ENCODE measurements at places on chromosomes 13 and 19.

- no peak for DNase-seq
Measured at GRCh38 chr13:78649997-78650716, 8.8 kb downstream of the OBI1 start.

DNA sequence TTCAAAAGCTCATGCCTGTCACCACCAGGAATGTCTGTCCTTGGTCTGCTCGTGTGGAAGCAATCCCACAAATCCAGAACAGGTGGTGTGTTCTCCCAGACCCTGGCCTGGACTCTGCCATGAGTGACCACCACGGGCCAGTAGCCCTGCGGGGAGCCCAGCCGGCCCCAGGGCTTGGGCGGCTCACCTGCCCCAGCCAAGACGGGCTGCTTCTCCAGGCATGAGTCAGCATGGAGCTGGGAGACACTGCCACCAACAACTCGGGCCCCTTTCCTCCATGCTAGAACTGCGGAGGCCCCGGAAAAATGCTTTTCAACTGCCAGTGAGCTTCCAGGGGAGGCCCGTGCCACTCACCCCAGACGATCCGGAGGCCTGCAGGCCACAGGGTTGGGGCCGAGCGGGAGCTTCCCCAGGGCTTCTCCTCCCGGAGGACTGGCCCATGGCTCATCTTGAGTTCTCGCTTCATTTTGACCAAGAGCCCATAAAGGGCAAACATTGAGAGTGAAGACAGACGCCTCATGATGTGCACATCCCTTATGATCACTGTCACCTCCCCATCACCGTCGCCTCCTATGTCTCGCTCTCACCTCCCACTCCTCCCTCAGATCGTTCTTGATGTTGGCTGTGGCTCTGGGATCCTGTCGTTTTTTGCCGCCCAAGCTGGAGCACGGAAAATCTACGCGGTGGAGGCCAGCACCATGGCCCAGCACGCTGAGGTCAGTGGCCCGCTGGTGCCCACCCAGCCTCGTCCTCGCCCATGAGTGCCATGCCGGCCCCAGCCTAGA lies 16.7 kb downstream of the YIPF2 start:
- DNase-seq: no peak

- peak; percentile 55 for DNase-seq
Measured at GRCh38 chr19:35000647-35001501, 751 bp downstream of the GRAMD1A start.

- no peak for DNase-seq
Measured at GRCh38 chr19:16203256-16204004, 5.7 kb downstream of the AP1M1 start.

GRCh38 chr13:98999639-98999952 lies 21.7 kb upstream of the DOCK9 start:
- DNase-seq: no peak

DNA sequence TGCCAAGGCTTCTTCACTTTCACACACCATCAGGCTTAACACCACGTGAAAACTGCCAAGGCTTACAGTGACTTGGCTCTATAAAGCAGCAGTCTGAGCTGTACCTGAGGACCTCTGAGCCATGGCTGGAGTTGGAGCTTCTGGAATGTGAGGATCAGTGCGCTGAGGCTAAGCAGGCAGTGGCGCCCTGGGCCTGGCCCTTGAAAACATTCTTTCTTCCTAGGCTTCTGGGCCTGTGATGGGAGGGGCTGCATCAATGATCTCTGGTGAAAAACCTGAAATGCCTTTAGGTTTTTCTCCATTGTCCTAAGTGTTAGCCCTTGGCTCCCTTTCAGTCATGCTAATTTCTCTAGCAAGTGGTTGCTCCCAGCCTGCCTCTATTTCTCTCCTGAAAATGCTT lies 192.5 kb upstream of the PCDH20 start:
- no peak for DNase-seq

DNA sequence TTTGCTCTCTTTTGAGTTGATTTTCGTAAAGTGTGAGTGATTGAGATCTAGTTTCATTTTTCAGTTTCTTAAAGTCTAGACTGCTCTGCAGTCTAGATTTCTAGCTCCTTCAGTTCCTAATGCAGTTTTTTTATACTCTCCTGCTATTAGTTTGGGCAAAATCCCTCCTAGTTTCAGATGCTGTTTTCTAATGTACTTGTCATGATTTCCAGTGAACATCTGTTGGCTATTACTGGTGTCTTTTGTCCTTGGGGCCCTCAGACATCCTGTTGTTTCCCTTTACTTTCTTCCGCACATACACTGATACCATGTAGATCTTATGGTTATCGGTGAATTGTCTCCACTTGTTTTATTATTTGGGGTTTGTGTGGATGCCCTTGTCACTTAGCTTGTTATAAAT lies 292.1 kb downstream of the TDRD3 start:
- DNase-seq: no peak

GRCh38 chr13:50376895-50377575 lies 361.8 kb downstream of the KCNRG start:
- DNase-seq: no peak

DNA sequence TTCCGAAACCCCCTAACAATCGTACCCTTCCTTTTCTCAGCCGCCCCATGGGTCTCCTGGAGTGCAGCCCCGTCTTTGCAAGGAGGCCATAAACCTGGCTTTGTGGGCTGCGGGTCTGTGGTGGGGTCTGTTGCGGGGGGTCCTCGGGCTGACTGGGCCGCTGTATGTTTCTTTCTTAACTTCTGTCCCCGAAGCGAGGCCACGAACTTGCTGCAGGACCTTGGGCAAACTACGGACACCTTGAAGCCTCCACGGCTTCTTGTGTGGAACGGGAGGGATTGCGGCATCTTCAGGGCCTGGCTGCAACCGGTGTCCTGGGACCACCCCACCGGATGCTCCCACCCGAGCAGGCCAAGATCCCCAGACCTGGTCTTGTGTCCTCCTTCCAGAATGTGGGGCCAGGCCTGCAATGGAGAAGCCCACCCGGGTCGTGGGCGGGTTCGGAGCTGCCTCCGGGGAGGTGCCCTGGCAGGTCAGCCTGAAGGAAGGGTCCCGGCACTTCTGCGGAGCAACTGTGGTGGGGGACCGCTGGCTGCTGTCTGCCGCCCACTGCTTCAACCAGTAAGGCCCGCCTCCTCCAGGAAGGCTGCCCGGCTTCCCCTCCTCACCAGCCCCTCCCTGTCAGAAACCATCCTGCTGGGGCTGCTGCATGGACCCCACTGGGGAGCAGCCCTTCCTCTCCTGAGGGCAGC lies 12.0 kb downstream of the TIMM13 start:
- DNase-seq: no peak

- DNase-seq: no peak
Measured at GRCh38 chr13:90427322-90428272, 919.9 kb upstream of the MIR17HG start.

DNA sequence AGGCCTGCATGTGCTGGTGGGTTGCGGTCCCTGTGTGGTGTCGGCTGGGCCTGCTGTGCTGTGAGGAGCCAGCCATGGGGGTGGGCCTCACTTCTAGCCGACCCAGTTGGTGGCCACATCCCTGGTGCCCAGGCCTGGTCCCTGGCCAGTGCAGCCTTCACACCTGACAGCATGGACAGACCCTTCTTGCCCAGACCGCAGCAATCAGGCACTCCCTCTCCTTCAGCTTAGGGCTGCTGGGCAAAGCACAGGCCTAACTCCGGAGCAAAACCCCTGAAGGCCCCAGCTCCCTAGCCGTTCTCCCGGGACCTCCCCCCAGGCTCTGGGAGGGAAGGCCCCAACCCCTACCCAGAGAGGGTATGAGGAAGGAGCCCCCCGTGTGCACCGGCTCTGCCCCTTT lies 6.6 kb upstream of the MCF2L start:
- DNase-seq: no peak

DNA sequence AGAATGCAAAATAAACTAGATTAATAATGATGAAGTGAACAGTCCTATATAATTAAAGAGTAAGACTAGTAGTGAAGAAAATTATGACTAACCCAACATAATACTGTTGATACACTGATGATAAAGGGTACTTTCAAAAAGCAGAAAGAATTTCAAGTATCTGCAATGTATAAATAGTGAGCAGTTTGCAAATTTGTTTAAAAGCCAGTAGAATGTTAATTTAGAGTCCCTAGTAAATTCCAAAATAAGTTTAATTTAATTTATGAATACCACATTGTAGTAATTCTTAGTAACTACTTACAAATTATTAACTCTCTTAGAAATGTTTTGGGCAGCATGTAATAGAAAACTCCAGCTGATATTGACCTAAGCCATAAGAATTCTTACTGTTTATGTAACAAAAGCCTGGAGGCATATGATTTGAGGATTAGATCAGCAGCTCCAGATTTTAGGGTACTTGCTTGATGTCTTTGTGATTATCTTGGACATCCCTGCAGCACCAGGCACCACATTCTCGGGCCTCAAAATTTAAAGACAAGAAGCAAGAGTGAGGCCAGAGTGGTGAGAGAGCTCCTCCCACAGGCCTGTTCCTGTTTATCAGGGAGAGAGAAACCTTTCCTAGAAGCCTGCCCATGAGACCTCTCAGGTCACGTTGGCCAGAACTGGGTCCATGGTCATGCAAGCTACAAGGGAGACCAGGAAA lies 67.6 kb upstream of the TDRD3 start:
- DNase-seq: no peak

DNA sequence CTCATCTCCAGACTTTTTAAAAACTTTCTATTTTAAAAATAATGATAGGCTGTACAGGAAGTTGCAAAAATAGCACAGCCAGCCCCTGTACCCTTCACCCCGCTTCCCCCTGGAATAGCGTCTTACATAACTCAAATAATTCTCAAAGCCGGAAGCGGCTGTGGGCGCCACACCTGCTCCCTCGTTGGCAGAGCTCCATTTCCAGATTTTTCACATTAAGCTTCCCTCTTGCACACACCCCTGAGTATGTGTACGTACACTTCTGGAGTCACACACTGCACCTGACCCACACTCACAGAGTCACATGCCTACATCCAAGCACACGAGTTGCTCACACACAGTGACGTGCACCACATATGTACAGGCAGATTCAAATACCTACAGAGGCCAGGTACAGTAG lies 24.9 kb upstream of the DPP9 start:
- DNase-seq: no peak

DNA sequence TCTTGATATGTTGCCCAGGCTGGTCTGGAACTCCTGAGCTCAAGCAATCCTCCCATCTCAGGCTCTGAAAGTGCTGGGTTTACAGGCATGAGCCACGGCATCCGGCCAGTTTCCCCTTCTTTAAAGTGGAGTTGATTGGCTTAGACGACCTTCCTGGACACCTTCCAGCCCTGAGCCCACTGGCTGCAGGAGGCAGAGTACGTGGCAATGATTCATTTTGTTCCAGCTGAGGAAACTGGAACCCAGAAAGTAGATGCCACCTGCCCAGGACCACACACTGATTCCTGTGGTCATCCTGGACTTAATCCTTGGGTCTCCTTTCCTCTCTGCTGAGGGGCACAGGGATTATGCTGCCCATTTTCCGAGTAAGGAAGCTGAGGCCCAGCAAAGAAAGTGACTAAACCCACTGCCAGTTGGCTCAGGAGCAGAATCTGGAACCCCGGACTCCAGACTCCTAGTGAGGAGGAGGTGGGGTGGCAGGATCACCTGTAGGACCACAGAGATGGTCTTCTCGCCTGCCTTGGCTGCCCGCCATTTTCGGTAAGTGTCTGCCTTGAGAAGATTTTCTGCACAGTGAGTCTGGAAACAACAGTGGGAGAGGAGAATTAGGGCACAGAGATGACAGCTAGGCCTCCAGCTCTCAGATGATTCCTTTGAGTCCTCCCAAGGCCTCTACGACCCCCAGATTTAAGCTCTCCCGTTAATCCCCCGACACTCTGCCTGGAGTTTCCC lies 737 bp downstream of the XRCC1 start:
- no peak for DNase-seq

GRCh38 chr13:36536546-36536945 lies 104.3 kb downstream of the CCNA1 start:
- no peak for DNase-seq

DNA sequence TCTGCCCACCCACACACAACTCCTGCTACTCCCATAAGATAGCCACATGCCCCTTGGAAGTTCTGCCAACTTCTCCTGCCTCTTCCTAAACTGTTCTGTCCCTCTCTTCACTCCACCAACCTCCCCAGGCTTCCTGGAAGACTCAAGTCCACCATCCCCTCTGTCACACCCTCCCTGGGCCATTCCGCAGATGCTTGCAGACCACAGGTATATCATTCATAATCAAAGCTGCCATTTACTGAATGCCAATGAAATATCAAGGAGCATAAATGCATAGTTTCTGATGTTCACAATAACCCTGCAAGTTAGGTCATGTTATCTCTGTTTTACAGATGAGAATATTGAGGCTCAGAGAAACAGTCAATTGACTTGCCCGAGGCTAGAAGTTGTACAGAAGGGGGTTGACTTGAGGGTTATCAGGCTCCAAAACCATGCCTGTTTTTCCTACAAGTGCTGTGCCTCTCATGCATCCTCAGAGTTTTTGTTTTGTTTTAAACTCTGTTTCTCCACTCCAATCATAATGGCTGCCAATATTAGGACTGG lies 135.6 kb downstream of the SLC7A1 start:
- no peak for DNase-seq

GRCh38 chr13:52164989-52165388 lies 5.6 kb upstream of the NEK3 start:
- no peak for DNase-seq

- DNase-seq: no peak
Measured at GRCh38 chr19:29212356-29212647, 649 bp downstream of the UQCRFS1 start.

DNA sequence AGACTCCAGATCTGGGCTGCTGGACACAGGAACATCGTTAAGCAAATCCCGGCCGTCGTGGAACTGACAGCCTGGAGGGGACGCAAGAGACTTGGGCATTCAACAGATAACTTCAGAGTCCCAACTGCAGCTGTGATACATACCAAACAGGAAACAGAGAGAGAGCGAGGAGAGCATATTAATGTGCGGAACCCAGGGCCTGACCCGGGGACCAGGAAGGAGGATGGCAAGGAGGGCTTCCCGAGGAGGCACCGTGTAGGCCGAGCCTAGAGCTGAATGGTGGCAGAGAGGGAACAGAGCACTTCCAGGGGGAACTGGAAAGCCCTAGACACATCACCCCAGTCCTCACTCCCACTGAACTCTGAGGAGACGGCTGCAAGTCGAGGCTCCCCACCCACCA lies 68.1 kb downstream of the SIPA1L3 start:
- DNase-seq: no peak

DNA sequence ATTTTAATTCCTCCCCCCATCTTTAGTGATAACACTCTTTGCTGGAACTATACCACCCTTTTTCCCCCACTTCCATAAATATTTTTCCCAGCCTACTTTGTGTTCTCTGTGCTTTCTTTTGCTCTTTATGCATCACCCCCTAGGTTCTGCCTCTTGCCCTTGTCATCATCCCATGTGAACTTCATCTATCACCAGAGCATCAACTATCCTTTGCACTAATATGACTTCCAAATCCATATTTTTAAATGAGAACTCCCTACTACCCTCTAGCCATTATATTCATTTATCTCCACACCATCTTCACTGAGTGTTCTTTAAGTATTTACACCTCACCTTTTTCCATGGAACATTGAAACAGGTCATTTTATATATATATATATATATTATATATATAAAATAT lies 452.7 kb downstream of the FOXO1 start:
- no peak for DNase-seq

DNA sequence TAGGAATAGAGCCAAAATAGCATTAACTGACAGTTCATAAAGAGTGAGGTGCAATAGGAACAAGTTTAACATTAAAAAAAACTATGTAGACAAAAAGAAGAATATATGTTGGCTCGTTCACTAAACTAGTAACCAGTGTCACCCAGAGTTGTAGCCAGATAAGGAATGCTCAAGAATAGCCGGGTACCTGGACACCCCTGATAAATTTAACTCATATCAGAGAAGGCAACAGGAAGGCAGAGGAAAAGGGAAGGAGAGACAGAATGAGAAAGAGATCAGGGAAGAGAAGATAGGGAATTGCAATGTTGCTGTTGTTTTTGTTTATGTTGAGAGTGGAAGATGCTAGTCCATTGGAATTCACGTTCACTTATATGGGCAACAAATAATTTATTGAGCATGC lies 31.6 kb upstream of the KATNAL1 start:
- DNase-seq: no peak
